ENCODE measurements at places on chromosomes 13 and 19. TPM values are rescaled to one million over a fixed set of nuclear protein-coding genes. Genes with fewer than 3 reads are reported as not detected.

The ZNF506 gene
- 9.4 TPM for total RNA-seq

The ZNF99 gene
- total RNA-seq, result under 0.01 TPM

The PEX11G gene
- total RNA-seq, result 3.5 TPM

The ZNF439 gene
- total RNA-seq, result 0.26 TPM

DNA sequence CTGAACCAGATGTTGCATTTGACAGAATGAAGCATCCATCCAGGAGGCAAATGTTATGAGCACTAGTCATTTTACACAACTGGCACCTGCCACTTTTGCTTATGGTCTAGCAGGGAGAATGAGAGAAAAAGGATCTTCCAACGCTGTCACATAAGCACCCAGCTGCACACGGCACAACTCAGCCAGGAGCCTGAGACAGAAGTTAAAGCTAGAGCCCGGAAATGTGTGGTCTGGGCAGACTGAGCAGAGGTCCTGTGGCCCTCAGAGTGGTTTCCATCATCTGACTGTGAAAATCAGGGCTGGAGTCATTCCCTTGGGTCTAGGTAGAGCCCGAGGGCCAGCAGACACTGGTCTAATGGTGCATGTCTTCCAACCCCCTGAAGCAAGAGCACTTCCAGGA, 78.4 kb upstream of the XPO4 start:
- DNase-seq, result no peak

GRCh38 chr19:20662421-20663105, 1.2 kb upstream of the ZNF626 start:
- DNase-seq, result no peak

DNA sequence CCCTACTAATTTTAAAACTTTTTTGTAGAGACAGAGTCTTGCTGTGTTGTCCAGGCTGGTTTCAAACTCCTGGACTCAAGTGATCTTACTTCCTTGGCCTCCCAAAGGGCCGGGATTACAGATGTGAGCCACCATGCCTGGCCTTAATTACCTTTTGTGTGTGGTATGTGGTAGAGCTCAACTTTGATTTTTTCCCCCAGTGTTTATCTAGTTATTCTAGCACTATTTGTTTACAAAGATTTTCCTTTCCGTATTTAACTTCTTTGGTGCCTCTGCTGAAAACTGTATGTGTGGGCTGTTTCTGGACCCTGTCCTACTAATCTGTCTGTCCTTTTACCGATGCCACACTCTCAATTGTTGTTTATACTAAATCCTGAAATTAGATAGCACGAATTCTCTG, 9.4 kb upstream of the ERCC5 start:
- DNase-seq, result no peak

DNA sequence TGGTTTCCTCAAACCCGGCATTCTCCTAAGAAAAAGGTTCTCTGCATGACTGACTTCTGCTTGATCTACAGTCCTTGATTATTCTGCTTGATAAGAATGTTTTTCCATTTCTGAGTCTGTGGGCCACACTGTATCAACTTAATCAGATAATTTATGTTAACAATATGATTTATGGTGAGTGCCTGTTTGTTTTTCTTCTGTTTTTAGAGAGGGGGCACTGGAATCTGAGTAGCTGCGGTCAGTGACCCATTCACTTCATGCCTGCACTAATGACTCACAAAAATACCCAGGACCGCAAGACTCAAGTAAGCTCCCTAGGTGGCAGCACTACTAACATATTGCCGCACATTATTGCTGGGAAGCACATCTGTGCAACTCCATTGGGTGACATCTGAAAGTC, 542.3 kb upstream of the ATXN8OS start:
- peak; percentile 2 for DNase-seq

Data from LHCN-M2 (cell line).